ENCODE measurements at places on chromosomes 4 and X. TPM values are rescaled to one million over a fixed set of nuclear protein-coding genes. Genes with fewer than 3 reads are reported as not detected.

The PLS3 gene
- 538 TPM for total RNA-seq

The GPRASP1 gene
- 2.6 TPM for total RNA-seq

The PHF8 gene
- total RNA-seq: 39.7 TPM

The SLC34A2 gene
- 0.34 TPM for total RNA-seq

The RS1 gene
- not detected for total RNA-seq

The RASL11B gene
- total RNA-seq: not detected

The NR0B1 gene
- total RNA-seq: not detected

The RAI2 gene
- 2.2 TPM for total RNA-seq

The PALLD gene
- 33.1 TPM for total RNA-seq

The SHROOM2 gene
- 8.8 TPM for total RNA-seq

The DCX gene
- total RNA-seq: not detected

The GPC3 gene
- total RNA-seq: not detected

The SYNPO2 gene
- total RNA-seq: 0.17 TPM

The SRPX2 gene
- 22.0 TPM for total RNA-seq

The RNF212 gene
- total RNA-seq: 0.85 TPM

The RBM10 gene
- 83.3 TPM for total RNA-seq
